NCI-H526 (cell line): ENCODE measurements at places on chromosomes 13 and 19.
A peak's percentile ranks its signal among the peaks of the same experiment; 100 is the strongest.

GRCh38 chr13:41148419-41149283, 16.0 kb upstream of the KBTBD6 start:
- DNase-seq, result no peak

GRCh38 chr13:46598820-46599180, 45.8 kb downstream of the LRCH1 start:
- DNase-seq, result no peak

DNA sequence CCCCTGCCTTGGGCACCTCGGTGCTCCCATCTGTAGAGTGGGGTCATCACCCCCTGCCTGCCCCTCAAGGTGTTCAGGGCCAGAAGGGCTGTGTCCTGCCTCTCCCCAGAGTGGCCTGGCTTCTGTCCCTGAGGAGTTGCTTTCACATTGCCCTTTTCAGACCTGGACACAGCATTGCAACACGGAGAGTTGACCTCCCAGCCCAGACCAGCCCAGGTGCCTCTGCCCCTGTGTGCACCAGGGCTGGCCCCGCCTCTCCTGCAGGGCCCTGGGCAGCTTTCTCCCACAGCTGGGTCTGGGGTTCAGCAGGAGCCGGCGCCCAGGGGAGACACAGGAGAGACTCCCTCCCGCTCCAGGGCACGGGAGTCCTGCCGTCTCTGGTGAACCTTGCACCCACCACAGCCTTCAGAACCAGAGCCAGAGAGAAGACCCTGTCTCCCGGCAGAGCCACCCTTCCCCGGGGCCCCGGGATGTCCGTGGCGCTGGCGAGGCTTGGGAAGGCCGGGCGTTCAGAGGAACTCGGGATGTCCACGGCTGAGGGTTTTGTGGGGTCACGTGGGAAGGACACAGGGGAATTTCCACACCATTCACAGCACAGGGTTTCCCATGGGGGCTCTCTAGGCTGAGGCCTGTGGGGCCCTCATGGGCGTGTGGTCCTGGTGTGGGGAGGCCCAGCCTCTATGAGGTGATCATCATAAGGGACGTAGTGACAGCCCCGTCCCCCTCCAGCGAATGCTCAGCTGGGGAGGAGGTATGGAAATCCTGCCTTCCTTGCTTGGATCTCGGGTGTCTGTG, 23.2 kb downstream of the C13orf46 start:
- DNase-seq, result no peak

- DNase-seq, result no peak
Observed at GRCh38 chr13:94709001-94709834, 3.1 kb downstream of the SOX21 start.

DNA sequence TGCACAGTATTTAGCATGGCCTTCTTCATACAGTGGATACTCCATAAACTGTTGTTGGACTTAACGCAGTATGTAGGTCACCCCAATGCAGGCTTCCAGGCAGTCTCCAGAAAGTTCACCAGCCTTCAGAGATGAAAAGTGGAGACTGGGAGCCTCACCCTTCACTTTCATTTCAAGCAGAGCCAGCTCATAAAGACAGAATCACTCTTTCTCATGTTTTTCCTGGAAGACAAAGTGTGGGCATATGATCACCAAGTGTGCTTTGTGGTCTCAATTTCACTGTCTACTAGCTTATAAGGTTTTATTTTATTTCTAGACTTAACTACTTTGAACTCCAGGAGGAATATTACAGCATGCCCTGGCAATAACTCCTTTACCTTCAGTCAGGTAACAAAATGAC, 26.3 kb upstream of the TNFSF11 start:
- DNase-seq, result no peak

GRCh38 chr19:54560881-54561385, 12.7 kb upstream of the LILRA2 start:
- DNase-seq, result no peak

DNA sequence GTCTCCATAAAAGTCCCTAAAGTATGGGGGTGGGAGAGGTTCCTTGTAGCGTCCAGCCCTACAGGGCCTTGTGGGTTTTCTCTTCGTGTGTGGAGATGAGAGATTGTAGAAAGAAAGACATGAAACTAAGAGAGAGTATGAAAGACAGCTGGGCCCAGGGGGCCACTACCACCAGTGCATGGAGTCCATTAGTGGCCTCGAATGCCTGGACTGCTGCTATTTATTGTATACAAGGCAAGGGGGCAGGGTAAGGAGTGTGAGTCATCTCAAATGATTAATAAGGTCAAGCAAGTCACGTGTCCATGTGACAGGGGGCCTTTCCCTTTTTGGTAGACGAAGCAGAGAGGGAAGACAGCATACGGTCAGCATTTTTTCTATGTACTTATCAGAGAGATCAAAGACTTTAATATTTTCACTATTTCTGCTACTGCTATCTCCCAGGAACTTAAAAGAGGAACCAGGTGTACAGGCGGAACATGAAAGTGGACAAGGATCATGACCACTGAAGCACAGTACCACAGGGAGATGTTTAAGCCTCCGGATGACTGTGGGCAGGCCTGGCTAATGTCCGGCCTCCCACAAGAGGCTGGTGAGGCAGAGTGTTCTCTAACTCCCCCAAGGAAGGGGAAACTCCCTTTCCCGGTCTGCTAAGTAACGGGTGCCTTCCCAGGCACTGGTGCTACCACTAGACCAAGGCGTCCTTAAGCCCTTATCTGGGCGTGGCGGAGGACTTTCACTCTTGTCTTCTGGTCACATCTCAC, 25.5 kb downstream of the FGF21 start:
- DNase-seq, result no peak

GRCh38 chr19:34118879-34119748, 53.2 kb upstream of the LSM14A start:
- no peak for DNase-seq

DNA sequence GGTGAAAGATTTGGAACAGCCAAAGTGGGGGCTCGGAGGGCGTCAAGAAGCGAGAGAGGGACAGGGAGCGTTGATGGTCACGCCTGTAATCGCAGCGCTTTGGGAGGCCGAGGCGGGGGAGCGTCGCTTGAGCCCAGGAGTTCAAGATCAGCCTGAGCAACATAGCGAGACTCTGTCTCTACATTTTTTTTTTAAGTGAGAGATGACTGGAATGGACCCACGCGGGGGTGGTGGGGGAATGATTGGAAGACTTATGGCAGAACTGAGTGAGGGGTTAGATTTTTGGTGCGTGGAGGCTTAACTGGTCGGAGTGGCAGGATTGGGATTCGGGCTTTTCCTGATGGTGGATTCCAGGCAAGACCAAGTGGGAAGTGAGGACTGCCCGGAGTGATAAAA, 725 bp downstream of the PSMD8 start:
- DNase-seq, result no peak

DNA sequence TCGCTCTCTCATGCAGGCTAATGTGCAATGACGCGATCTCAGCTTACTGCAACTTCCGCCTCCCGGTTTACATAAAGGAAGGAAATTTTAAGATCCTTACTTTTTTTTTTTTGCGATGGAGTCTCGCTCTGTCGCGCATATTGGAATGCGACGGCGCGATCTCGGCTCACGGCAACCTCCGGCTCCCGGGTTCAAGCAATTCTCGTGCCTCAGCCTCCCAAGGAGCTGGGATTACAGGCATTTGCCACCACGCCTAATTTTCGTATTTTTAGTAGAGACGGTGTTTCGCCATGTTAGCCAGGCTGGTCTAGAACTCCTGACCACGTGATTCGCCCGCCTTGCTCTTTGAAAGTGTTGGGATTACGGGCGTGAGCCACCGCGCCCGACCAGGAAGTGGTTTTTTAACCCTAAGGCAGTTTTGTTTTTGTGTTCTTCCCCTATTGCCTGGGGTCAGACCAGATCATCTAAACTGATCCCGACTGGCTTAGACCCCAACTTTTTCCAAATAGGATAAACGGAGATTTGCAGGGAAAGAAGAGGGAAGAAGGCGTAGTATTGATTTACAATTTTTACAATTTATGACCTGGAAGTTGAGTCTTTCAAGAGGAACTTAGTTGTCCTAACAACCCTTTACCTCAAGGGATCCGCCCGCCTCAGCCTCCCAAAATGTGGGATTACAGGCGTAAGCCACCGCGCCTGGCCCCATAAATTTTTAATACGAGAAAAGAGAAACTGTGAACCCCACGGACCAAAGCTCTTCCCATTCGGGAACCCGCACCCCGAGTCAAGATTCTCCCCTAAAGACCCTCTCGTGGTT, 142.0 kb downstream of the ZNF737 start:
- DNase-seq, result no peak

DNA sequence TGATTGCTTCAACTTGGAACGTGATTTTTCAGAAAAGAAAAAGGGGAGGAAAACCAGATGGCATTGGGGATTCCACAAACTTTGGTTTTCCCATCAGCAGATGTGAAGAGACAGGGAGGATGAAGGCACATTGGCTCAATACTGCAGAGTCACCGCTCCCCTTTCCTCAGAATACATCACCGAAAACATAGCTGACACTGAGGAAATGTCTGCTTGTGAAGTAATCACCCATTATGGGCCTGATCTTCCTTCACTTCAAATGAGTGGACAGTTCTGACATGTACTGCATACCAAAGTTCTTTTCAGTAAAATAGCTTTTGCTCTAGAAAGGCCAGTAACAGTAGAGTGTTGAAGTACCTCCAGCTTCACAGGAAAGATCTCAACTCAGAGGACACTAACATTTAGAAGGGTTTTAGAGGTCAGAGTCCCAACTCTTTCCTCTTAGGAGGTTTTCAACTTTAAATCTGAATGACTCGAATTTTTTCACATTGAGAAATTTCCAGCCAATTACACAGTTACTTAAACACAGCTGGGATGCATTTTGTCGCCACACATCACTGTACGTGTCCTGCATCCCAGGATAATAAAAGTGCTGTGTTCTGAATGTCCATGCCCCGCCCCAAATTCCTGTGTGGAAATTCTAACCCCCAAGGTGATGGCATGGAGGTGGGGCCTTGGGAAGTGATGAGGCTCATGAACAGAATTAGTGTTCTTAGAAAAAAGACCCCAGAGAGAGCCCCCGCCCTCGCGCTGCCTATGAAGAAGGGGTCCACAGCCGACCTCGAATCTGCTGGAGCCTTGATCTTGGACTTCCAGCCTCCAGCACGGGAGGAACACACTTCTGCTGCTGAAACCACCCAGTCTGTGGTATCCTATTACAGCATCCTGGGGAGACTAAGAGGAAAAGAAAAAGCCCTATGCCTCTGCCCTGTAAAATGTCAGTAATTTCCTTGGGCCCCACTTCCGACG, 77.7 kb downstream of the COL4A1 start:
- no peak for DNase-seq

GRCh38 chr13:75445717-75446499, 36.1 kb downstream of the TBC1D4 start:
- DNase-seq, result no peak

GRCh38 chr13:50215399-50215798, 200.2 kb downstream of the KCNRG start:
- DNase-seq, result no peak

- DNase-seq, result no peak
Observed at GRCh38 chr13:28097503-28097902, 2.9 kb downstream of the FLT3 start.

DNA sequence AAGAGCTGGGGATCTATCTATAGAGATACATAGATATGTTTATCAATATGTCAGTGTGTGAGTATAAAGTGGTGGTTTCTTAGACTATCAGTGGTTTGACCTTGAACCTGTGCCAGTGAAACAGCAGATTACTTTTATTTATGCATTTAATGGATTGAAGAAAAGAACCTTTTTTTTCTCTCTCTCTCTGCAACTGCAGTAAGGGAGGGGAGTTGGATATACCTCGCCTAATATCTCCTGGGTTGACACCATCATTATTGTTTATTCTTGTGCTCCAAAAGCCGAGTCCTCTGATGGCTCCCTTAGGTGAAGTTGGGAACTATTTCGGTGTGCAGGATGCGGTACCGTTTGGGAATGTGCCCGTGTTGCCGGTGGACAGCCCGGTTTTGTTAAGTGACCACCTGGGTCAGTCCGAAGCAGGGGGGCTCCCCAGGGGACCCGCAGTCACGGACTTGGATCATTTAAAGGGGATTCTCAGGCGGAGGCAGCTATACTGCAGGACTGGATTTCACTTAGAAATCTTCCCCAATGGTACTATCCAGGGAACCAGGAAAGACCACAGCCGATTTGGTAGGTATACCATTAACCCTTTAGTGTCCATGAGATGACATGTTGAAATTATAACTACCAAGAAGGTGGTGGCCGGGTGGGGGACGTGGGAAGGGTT, 880 bp downstream of the FGF9 start:
- peak; percentile 66 for DNase-seq

DNA sequence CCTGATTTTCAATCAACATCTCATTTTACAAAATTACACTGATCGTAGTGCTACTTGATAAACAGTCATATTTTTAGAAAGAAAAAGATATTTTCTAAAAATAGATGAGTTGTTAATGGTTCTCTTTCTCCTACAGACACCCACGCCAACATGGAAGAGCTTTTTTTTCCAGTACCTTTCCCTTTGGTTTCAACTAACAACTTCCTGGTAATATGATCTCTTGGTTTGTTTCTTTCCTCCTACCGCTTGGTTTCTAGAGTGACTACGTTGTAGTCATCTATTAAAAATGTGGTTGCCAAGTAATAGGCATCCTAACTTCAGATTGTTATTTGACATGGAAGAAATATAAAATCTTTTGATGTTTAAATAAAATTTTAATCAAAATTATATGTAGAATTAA, 189.0 kb downstream of the LACC1 start:
- DNase-seq, result peak; percentile 8

DNA sequence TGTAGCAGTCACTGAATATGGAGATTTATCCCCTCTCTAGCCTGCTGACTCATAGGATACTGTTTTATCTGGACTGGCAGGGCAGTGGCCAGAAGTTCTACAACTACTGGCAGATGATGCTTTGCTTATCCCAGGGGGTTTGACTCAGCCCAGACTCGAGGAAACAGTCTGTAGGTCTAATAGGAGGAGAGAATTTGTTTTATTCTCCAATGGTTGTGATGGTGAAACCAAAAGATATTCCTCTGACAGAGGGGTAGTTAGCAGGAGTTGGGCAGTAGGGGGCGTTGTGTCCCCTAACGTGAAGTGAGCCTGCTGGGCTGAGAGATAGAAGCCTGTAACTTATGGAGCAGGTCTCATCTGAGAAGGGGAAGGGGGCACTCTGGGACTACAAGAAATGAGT, 74.9 kb downstream of the WTIP start:
- peak; percentile 20 for DNase-seq

- peak; percentile 28 for DNase-seq
Observed at GRCh38 chr13:35789335-35790165, 313.1 kb upstream of the MAB21L1 start.

DNA sequence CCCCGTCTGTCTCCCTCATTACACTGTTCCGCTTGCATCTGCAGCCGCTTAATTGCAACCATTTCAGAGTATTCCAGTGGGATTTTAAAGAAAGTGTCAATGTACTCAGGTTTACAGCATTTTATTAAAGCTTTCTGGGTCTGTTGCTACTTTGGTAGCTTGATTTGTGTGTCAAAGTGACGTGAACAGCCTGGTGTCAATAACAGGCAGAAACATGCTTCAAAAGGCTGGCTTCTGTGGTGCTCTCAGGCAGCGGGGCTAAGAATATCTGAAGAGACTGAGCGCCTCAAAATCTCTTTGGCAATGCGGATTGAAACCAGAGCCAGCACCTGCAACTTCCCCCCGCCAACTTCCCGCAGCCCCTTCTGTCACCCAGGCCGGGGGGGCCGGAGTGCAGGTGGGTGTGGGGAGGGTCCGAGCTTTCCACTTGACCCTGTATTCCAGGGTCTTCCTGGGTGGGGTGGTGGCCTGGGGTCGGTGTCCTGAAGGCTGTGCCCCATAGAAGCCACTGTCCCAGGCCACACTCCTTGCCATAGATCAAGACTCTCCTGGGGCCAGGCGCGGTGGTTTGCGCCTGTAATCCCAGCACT, 81.2 kb downstream of the KDM4B start:
- DNase-seq, result no peak

- no peak for DNase-seq
Observed at GRCh38 chr19:6238643-6239281, 41.0 kb downstream of the MLLT1 start.

GRCh38 chr13:28408235-28408848, 86.6 kb downstream of the FLT1 start:
- DNase-seq, result peak; percentile 84
